ENCODE measurements at places on chromosomes 5 and 9. TPM values are rescaled to one million over a fixed set of nuclear protein-coding genes. Genes with fewer than 3 reads are reported as not detected.

GRXCR2 gene
- total RNA-seq, result not detected

DNA sequence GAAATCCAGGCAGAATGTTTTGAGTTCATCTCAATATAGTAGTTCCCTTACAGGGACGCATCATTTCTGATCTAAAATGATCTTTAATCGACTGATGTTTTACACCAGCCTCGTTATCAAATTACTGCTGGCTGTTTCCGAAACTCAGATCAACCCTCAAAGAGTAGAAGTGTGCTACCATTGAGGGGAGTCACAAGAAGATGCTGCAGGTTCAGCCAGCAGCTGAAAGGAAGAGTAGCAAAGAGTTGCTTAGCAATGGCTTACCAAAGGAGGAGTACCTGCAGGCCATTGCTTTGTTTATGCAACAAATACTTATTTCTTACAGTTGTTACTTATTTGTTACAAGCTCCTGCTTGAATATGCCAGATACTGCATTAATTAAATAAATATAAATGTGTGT, 144.1 kb downstream of the EBF1 start:
- DNase-seq, result no peak

LHX3 gene
- not detected for total RNA-seq

FSD1L gene
- 8.1 TPM for total RNA-seq

- no peak for DNase-seq
These were observed 2.5 kb upstream of the PRDM6 start for GRCh38 chr5:123086376-123087055.

DNA sequence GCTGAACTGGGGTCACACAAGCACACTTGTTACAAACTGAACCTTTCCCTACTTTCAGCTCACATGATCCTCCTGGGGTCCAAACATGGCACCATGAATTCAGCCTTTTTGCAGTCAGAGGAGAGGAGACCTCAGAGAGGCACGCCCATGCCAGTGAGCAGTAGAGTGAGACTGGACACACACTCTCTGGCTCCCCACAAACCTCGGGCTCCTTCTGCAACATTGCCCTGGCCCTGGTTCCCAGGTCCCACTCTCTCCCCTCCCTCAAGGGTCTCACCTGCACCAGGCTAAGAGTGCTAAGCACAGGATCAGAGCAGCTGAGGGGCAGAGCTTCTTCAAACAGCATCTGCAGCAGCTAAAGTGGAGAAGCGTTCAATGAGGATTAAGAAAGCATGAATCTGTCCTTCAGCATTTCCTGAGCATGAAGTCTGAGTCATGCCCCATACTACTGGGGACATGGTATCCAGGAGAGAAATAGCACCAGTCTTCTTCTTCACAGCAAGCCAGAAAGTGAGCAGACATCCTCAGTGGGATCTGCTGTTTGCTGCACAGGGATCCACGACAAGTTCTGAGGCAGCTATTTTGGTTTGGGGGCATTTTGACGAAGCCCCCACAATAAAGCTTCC, 27.2 kb downstream of the SLC35A4 start:
- no peak for DNase-seq

TCERG1 gene
- total RNA-seq, result 85.2 TPM

DNA sequence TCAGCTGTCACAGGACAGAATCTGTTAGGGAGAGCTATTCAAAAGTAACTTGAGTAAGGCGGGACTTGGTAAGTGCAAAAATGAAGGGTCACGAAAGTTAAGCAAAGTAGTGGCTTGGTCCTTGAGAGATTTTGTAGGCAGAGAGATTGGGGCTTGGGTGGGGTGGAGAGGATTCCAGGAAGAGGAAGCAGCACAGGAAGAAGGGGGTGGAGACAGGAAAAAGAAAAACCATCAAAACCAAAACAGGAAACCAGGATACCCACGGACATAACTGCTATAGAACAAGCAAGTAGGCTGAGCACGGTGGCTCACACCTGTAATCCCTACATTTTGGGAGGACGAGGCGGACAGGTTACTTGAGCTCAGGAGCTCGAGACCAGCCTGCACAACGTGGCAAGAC, 3.7 kb downstream of the ROPN1L start:
- DNase-seq, result peak; percentile 46

DNA sequence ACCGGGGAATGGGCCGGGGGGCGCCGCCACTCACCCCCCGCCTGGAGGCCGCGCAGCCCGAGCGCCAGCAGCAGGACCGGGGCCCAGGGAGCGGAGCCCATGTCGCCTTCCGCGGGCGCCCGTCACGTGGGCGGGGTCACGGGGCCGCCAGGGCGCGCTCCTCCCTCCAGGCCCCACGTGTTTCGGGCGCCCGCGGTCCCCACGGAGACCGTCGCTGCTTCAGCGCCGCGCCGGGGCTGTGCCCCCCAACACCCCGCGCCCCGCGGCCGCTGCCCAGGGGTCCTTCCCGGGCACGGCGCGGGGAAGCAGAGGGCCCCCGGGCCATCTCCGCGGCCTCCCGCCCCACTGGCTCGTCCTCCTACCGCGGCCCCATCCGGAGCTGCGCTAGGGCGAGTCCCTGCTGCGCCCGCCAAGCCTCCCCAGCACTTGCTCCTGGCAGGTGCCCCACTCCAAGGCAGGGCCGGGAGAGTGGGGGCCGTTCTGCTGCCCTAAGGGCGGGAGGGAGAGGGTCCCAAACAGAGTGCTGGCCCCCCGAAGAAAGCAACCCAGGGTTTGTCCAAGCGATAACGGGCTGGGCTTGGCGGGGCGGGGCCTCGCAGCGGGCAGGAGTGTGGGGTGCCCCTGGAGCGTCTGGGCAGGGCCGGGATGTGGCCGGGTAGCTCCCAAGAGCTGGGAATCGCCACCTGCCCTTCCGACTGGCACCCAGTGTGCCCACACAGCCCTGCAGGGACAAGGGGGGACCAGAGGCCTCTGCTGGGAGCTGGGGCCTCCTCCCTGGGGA, at the start of gene DPP7:
Gene DPP7 (minus strand): TSS at position 121 of the 781 bp plus-strand sequence. CDS start 20 bp downstream, at position 101.
- DNase-seq, result peak; percentile 82
